ENCODE measurements at places on chromosomes 16 and 17. TPM values are rescaled to one million over a fixed set of nuclear protein-coding genes. Genes with fewer than 3 reads are reported as not detected.

The TEKT5 gene
- 0.48 TPM for polyA plus RNA-seq

The CSH2 gene
- not detected for polyA plus RNA-seq

The MEAK7 gene
- 33.4 TPM for polyA plus RNA-seq

The SCRN2 gene
- polyA plus RNA-seq, result 139 TPM

The ARHGAP23 gene
- polyA plus RNA-seq, result 7.6 TPM

The CD300A gene
- 2.6 TPM for polyA plus RNA-seq

The MPV17L gene
- 1.0 TPM for polyA plus RNA-seq

The CMTM1 gene
- polyA plus RNA-seq, result 2.6 TPM

The RPH3AL gene
- 22.0 TPM for polyA plus RNA-seq

The NFE2L1 gene
- 56.0 TPM for polyA plus RNA-seq

The NPIPA3 gene
- polyA plus RNA-seq, result not detected

The DNASE1L2 gene
- 0.68 TPM for polyA plus RNA-seq

The KRTAP4-5 gene
- not detected for polyA plus RNA-seq

The NPIPB9 gene
- polyA plus RNA-seq, result 1.8 TPM

The CUEDC1 gene
- 10.9 TPM for polyA plus RNA-seq

The KRTAP17-1 gene
- polyA plus RNA-seq, result not detected

The ASPA gene
- polyA plus RNA-seq, result not detected

The KRTAP9-8 gene
- not detected for polyA plus RNA-seq

The KRT9 gene
- polyA plus RNA-seq, result not detected

The HS3ST3A1 gene
- 8.2 TPM for polyA plus RNA-seq

The CCT6B gene
- 4.7 TPM for polyA plus RNA-seq

The CDH1 gene
- not detected for polyA plus RNA-seq

The SLFN14 gene
- polyA plus RNA-seq, result 0.12 TPM

The TVP23B gene
- polyA plus RNA-seq, result 25.7 TPM

The SLC38A8 gene
- not detected for polyA plus RNA-seq

The MTSS2 gene
- 22.7 TPM for polyA plus RNA-seq

The SLC16A3 gene
- polyA plus RNA-seq, result 55.6 TPM

The CTRB2 gene
- polyA plus RNA-seq, result 0.76 TPM

The TMEM238L gene
- not detected for polyA plus RNA-seq

The CLEC18B gene
- polyA plus RNA-seq, result 1.2 TPM

The KRT20 gene
- polyA plus RNA-seq, result not detected

The PPP1R27 gene
- not detected for polyA plus RNA-seq

The SPATA22 gene
- not detected for polyA plus RNA-seq

The VPS35L gene
- 63.0 TPM for polyA plus RNA-seq

The HOXB1 gene
- polyA plus RNA-seq, result 12.4 TPM

The LPCAT2 gene
- polyA plus RNA-seq, result 4.4 TPM

The TCAP gene
- polyA plus RNA-seq, result 105 TPM

The SOX8 gene
- 5.8 TPM for polyA plus RNA-seq

The OR1F1 gene
- polyA plus RNA-seq, result not detected

The RBFOX1 gene
- 7.4 TPM for polyA plus RNA-seq

The PPL gene
- polyA plus RNA-seq, result 7.5 TPM

The RNF222 gene
- polyA plus RNA-seq, result 0.17 TPM

The GAST gene
- not detected for polyA plus RNA-seq

The MAPT gene
- 1.9 TPM for polyA plus RNA-seq

The SAMD14 gene
- polyA plus RNA-seq, result 2.0 TPM

The CES5A gene
- polyA plus RNA-seq, result not detected

The VTN gene
- polyA plus RNA-seq, result 5.6 TPM

The SIAH1 gene
- 46.4 TPM for polyA plus RNA-seq

The CDRT4 gene
- polyA plus RNA-seq, result 6.0 TPM
